ENCODE measurements at places on chromosomes 11 and 22.

DNA sequence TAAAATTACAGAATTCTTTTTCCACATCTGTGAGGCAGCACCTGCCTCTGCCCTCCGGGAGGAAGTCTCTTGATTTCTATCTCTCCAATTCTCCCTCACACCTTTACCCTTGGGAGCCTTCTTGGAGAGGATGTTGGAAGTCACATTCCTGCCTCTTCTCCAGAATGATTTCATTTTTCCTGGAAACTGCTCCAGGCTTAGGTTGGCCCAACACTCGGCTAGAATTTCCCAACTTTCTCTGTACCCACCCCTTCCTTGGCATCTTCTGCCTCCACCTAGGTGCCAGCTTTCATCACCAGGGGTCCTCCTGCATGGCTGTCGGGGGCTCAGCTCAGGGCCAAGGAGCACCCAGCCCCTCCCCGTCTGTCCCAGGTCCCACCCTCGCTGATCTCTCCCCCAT is 43.2 kb downstream of the SLCO2B1 start:
- no peaks in the 10 kb centered on the region for H3K36me3 ChIP-seq
- H3K27me3 ChIP-seq, result no peaks in the 10 kb centered on the region
- no peak overlapping the region for H3K4me3 ChIP-seq
- H3K4me1 ChIP-seq, result no peaks in the 10 kb centered on the region
- DNase-seq, result no peak

DNA sequence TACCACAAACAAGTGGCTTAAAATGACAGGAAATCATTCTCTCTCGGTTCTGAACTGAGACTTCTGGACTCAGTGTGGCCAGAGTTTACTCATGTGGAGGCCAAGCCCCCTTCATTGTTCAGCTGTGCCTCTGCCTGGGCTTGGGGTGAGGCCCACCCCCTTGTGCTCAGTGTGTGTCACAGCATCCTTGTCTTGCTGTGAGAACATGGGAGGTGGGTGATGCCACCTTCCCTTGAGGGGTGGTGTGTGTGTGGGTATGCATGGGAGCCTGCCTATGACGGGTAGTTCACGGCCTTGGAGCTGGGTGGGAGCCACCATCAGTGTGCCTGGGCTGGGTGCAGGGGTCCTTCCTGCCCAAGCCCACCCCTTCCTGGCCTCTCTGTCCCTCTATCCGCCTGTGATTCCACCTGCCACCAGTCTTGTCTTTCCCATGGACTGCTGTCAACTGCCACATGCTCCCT is 101.7 kb downstream of the MORC2 start:
- H3K27me3 ChIP-seq, result no peaks in the 10 kb centered on the region
- no peak overlapping the region for H3K4me3 ChIP-seq
- no peaks in the 10 kb centered on the region for H3K36me3 ChIP-seq
- H3K27ac ChIP-seq, result no peak overlapping the region

- peak overlapping the region; percentile 96 for H3K27ac ChIP-seq
- H3K4me1 ChIP-seq, result peaks cover 50% of the 10 kb centered on the region
- DNase-seq, result no peak
- H3K36me3 ChIP-seq, result no peaks in the 10 kb centered on the region
Observed at GRCh38 chr11:75350743-75351540, 519 bp downstream of the ARRB1 start.

DNA sequence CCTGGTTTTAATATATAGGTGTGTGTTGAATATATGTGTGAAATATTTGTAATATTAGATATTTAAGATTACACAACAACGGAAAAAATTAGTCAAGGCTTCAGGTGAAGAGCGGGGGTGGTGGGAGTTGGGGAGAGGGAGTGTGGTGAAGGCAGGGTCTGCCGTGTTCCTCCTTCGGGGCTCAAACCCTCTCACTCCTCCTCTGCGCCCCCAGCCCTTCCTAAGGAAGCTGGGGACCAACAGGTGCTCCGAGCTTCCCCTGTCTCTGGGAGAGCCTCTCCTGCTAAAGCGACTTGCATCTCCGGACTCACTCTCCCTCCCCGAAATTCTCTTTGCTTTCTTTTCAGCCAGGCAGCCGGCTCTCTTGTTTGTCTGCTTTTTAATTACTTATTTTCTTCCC is 960 bp upstream of the CADM1 start:
- peaks cover 19% of the 10 kb centered on the region for H3K27me3 ChIP-seq
- H3K27ac ChIP-seq, result peak overlapping the region; percentile 85
- peak; percentile 30 for DNase-seq
- H3K4me3 ChIP-seq, result peak overlapping the region; percentile 47
- peaks cover 12% of the 10 kb centered on the region for H3K4me1 ChIP-seq
- H3K36me3 ChIP-seq, result no peaks in the 10 kb centered on the region

DNA sequence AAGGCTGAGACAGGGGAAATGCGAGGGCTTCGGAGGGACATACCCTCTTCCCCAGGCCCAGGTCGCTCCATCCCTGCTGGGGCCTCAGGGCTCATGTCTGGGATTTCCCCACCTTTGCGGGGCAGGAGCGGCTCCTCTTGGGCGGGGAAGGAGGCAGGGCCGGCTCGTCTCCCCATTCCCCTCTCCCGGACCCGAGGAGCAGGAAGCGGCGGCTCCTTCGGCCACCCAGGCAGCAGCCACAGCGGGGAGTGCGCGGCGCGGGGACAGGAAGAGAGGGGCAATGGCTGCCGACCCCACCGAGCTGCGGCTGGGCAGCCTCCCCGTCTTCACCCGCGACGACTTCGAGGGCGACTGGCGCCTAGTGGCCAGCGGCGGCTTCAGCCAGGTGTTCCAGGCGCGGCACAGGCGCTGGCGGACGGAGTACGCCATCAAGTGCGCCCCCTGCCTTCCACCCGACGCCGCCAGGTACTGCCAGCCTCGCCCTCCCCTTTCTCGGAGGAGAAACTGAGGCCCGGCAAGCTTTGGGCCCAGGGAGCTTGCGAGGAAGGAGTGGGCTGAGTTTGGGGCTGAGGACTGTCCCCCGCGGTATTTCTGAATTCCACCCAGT is at the start of gene ANKK1:
TSS of gene ANKK1 (plus strand) at position 175 of the 607 bp plus-strand sequence. CDS start at position 281, 106 bp downstream.
- no peaks in the 10 kb centered on the region for H3K36me3 ChIP-seq
- H3K4me3 ChIP-seq, result no peak within 1 kb of the TSS
- peaks cover 11% of the 10 kb centered on the region for H3K4me1 ChIP-seq
- H3K27me3 ChIP-seq, result peaks cover 5% of the 10 kb centered on the region

DNA sequence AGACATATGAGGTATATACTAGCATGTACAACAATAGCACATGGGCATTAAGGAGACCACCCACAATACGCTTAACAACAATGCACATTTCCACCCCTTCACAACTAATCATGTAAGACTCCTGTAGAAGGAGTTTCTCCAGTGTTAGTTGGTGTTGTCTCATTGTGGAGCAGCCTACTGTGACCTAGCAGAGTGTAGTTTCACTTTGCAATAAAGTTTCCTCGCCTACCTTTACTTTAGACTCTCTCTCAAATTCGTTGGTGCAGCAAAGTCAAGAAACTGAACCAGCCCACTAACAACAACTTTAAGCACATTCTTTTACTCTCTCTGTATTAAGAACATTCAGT is 863.6 kb downstream of the FAM181B start:
- H3K36me3 ChIP-seq, result no peaks in the 10 kb centered on the region
- H3K4me3 ChIP-seq, result no peak overlapping the region
- no peak overlapping the region for H3K27ac ChIP-seq
- H3K27me3 ChIP-seq, result no peaks in the 10 kb centered on the region
- no peaks in the 10 kb centered on the region for H3K4me1 ChIP-seq
- no peak for DNase-seq

DNA sequence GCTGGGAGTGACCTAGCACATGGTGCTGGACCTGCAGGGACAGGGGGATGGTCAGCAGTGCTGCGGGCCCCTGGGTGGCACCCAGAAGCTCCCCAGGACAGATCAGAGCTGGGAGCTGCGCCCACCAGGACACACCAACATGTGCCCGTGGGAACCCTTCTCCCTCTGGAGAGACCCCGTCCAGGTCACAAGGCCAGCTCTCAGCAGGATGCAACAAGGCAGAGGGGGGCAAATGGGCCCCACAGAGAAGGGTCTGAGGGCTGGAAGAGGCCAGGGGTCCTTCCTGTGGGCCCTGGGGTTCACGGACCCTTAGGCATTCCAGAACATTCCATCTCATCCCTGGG is 6.2 kb downstream of the DUSP8 start:
- no peak for DNase-seq
- H3K27me3 ChIP-seq, result no peaks in the 10 kb centered on the region
- H3K4me1 ChIP-seq, result peaks cover 13% of the 10 kb centered on the region
- no peak overlapping the region for H3K4me3 ChIP-seq
- H3K36me3 ChIP-seq, result no peaks in the 10 kb centered on the region
- no peak overlapping the region for H3K27ac ChIP-seq

DNA sequence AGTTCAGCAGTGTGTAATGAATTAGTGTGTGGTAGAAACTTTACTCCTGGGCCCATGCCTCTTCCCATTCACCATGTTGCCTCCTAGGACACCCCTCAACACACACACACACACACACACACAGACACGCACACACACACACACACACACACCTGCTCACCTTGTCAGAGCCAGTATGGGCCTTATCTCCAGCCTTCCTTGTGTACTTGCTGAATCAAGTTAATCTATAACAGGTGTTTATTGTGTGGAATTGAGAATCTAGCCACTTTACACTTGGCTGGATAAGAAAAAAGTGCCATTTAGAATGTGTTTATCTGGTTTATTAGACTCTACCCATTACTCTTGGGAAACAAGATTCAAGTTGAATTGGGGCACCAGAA is 14.5 kb upstream of the ZDHHC13 start:
- DNase-seq, result peak; percentile 27
- H3K27ac ChIP-seq, result peak overlapping the region; percentile 57
- peaks cover 6% of the 10 kb centered on the region for H3K4me1 ChIP-seq
- H3K27me3 ChIP-seq, result no peaks in the 10 kb centered on the region
- H3K36me3 ChIP-seq, result no peaks in the 10 kb centered on the region
- no peak overlapping the region for H3K4me3 ChIP-seq

- no peaks in the 10 kb centered on the region for H3K36me3 ChIP-seq
- no peak overlapping the region for H3K4me3 ChIP-seq
- no peaks in the 10 kb centered on the region for H3K27me3 ChIP-seq
- DNase-seq, result peak; percentile 34
- H3K4me1 ChIP-seq, result no peaks in the 10 kb centered on the region
Observed at GRCh38 chr11:64340671-64341335, 799 bp downstream of the CCDC88B start.

GRCh38 chr11:120335908-120336640 is at the start of gene ARHGEF12:
TSS of gene ARHGEF12 (plus strand) at chr11:120336413. CDS start at chr11:120337244, 831 bp downstream.
- H3K27me3 ChIP-seq, result no peaks in the 10 kb centered on the region
- H3K4me1 ChIP-seq, result peaks cover 40% of the 10 kb centered on the region
- peak; percentile 98 for DNase-seq
- peak within 1 kb of the TSS; percentile 99 for H3K27ac ChIP-seq

- DNase-seq, result no peak
- H3K27ac ChIP-seq, result no peak overlapping the region
- H3K4me1 ChIP-seq, result no peaks in the 10 kb centered on the region
Observed at GRCh38 chr22:36797374-36797773, 19.5 kb downstream of the PVALB start.

DNA sequence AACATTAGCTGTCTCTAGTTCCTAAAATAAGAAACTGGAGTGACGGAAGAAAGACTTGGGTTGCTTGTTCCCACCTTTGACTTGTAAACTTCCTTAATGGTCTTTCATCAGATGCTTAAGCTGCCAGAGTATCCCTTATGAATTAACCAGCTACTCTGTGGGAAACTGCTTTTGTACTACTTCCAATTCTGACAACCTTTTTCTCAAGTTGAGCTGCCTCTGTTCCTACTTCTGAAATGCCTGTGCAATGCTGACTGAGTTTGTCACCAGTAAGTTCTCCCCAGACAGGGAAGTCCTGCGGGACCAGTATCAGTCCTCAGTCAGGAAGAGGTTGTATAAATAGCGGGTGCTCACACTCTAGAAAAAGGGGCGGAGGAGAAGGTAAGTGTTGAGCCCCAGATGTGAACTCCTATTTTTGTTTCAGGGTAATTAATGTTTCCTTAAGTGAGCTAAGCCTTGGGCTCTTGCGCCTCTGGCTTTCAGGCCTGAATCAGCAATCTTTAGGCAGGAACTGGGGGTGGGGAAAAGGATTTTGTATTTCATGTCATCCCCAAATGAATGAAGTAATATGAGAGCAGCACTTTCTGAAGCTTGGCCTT is 67.2 kb downstream of the CECR2 start:
- peaks cover 13% of the 10 kb centered on the region for H3K4me1 ChIP-seq
- H3K36me3 ChIP-seq, result no peaks in the 10 kb centered on the region
- H3K4me3 ChIP-seq, result no peak overlapping the region

- no peaks in the 10 kb centered on the region for H3K36me3 ChIP-seq
- H3K27ac ChIP-seq, result no peak overlapping the region
- DNase-seq, result no peak
Observed at GRCh38 chr11:103532133-103532788, 423.0 kb downstream of the DYNC2H1 start.

DNA sequence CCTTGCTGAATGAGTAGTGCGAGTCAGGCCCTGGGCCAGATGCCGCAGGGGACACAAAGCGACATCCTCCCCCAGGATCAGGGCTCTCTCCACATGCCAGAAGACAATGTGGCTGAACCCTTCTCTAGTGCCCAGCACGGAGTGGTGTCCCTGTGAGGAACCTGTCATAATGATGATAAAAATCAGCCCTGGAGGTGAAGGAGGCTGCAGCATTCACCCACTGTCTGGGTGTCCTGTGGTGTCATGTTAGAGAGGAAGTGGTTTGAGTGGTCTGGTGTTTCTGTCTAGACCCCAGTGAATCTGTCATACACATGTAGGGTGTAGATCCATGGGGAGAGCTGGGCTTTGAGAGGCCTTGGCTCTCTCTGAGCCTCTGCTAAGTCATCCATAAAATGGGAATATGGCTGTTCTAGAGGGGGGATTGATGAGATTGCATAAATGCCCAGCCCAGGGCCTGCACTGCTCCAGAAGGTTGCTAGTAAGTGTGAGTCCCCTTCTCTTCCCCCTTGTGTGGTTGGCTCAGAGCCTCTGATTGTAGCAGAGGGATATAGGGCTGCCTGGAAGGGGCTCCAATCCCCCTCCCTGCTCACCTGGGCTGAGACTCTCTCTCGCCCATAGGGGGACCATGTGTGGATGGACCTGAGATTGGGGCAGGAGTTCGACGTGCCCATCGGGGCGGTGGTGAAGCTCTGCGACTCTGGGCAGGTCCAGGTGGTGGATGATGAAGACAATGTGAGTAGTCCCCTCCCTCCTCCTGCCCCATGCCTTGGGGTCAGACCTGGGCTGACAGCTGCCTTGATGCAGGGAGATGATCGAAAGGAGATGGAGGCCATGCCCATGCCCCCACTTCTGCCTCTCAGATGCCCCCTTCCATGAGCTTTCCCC is 14.3 kb downstream of the MYO7A start:
- no peaks in the 10 kb centered on the region for H3K36me3 ChIP-seq
- H3K27ac ChIP-seq, result no peak overlapping the region
- H3K27me3 ChIP-seq, result no peaks in the 10 kb centered on the region
- H3K4me1 ChIP-seq, result peaks cover 32% of the 10 kb centered on the region

GRCh38 chr22:49957826-49958365 is 2.7 kb upstream of the PIM3 start:
- no peak for DNase-seq
- no peaks in the 10 kb centered on the region for H3K36me3 ChIP-seq
- H3K27me3 ChIP-seq, result no peaks in the 10 kb centered on the region
- H3K4me3 ChIP-seq, result no peak overlapping the region
- H3K4me1 ChIP-seq, result peaks cover 31% of the 10 kb centered on the region
- peak overlapping the region; percentile 94 for H3K27ac ChIP-seq

DNA sequence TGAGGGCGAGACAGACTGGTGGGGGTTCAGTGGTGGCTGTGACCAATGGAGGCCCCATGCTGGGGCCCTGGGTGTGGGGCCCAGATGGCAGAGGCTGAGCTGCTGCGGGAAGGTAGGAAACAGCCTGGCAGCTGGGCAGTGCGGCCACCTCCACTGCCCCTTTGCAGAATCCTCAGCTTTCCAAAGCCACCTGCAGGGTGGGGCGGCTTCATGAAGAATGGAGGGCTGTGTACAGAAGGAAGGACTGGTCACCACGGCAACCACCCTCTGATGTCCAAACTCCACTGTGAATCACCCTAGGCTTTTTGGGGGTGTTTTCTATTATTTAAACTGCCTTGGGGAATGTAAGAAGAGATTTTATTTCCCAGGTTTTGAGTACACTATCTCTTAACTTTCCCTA is 166.3 kb upstream of the NAV2 start:
- H3K4me1 ChIP-seq, result no peaks in the 10 kb centered on the region
- H3K4me3 ChIP-seq, result no peak overlapping the region
- H3K27ac ChIP-seq, result no peak overlapping the region

All from hepatocyte (in vitro differentiated cells).